Putamen (tissue), 1 donor: ENCODE measurements at places on chromosomes 13 and 19.
A peak's percentile ranks its signal among the peaks of the same experiment; 100 is the strongest.

GRCh38 chr13:19345916-19346422 lies 164.3 kb upstream of the TUBA3C start:
- DNase-seq = no peak

DNA sequence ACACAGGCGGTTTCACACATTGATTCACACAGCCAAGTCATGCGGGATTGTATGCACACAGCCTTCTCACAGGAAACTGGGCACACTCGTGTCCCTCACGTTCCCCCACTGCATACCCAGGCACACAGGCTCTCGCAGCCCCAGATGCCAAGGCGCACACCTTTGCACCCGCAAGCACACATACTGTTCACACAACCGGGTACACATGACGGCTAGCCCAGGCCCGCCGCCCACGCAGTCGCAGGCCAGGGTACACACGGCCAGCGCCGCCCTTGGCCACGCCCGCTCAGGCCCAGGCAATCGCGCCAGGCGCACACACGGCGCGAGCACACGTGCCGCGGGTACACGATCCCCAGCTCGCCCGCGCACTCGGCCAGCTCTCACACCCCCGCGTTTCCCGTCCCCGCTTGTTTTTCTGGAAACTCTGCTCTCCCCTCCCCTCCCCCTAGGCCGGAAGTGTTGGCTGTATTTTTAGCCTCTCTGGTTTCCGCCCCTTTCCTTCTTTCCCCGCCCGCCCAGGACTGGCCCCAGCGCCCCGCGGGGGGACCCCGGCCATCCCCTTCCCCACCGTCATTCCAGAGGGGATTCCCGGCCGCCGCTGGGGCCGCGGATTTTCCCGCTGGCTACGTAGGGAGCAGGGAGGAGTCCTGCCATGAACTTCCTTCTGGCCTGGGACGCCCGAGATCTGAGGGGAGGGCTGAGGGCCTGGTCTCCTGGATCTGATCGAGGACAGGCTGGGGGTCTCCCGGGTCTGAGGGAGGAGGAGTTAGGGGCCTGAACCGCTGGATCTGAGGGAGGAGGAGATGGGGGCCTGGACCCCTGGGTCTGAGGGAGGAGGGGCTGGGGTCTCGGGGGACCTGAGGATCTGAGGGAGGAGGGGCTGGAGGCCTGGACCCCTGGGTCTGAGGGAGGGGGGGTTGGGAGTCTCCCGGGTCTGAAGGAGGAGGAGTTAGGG lies 4.0 kb upstream of the ZFP36 start:
- peak; percentile 70 for DNase-seq

DNA sequence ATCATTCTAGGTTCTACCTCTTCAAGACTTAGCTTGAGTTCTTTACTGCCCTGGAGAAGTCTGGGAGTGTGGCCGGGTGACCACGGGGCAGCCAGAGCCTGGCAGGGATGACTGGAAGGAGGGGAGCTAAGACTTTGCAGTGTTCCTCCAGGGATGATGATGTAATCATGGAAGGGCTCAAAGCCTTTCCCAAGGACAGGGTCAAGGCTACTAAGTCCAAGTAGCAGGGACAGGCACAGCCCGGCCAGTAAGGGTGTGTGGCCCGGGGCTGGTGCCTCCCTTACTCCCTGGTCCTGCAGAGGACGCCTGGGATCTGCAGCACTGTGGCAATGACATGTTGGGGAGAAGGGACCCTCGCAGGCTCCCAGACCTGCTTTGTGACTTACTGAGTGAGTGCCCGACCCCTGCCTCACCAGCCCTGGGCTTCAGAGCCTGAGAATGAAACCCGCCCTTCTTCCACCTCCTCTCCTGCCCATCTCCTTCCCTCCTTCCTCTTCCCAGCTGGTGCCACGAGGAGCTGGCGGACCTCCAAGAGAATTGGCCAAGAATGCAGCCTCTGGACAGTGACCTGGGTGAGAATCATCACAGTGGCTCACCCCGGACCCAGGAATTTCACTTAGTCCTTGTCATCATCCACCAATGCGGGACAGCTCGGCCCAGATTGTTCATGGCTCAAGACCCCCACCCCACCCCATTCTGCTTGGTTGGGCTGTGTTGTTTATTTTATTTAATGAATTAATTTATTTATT lies 15.6 kb upstream of the FBXO17 start:
- no peak for DNase-seq

DNA sequence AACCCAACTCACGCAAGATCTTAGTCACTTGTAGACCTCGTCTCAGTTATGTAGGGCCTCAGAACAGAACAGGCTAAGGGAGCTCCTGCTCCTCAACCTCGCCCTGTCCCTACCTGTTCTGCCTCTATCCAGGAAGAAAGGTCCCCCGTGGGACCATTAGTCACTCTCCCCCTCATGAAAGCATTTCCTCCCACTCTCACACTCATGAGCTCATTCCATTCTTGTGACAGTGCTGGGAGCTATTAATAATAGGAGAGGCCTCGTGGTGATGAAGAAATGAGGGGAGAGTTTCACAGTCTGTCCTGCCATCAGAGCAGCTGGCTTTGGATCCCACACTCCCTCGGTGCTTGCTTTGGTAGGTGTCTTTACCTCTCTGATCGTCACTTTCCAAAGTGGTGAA lies 10.2 kb downstream of the PPP2R1A start:
- peak; percentile 60 for DNase-seq

DNA sequence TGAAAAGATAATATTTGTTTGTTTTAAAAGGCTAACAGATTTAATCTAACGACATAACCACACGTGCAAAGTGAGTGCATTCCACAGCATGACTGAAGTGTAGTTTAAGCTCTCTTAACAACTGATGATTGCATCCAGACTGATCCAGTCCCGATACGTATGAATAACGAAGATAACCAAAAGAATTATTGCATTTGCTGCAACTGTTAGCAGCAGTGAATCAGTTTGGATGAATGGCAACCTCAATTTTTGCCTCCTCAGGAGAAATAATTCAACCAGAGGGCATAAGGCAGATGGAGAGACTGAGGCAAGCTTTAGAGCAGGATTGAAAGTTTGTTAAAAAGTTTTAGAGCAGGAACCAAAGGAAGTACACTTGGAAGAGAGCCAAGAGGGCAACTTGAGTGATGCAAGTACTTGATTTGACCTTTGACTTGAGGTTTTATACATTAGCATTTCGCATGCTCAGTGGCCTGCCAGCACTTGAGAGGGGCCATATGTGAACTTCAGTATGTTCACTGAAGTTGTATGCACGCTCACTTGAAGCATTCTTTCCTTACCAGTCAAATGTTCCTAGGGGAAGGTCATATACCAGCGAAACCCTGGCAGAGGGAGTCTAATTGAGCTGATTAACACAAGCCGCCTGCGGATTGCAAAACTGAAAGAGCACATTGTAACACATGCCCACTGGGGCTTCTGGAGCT lies 835.0 kb upstream of the PCDH20 start:
- DNase-seq = no peak

DNA sequence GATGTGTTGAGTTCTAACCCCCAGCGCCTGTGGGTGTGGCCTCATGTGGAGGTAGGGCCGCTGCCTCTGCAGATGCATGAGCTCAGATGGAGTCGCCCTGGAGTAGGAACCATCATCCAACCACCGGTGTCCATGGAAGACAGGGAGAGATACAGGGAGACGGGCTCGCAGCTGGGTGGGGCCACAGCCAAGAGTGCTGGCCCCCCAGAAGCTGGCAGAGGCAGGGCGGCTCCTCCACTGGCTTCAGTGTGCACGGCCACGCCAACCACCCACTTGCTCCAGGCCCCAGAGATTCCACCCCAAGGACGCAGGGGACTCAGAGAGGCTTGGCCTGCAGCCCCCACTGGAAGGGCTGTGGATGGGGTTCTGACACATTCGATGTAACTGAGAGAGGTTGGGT lies 5.4 kb upstream of the MCF2L start:
- no peak for DNase-seq

GRCh38 chr13:74707291-74707690 lies 573.1 kb upstream of the KLF12 start:
- no peak for DNase-seq

DNA sequence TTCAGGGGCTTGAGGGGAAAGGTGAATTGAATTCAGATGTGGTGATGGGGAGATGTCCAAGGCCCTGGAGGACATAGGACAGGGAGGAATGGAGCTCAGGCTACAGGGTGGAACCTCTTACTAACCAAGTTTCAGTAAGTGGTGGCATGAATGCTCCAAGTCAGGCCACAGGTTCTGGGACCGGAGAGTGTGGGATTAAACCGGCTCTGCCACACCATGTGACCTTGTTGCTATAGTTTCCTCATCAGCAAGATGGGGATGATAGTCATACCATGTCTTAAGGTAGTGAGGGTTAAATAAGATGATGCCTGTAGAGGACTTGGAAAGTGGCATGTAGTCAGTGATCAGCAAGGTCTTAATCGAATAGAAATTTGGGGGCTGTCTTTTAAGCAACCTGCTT lies 16.3 kb downstream of the GPR183 start:
- DNase-seq = no peak

GRCh38 chr19:35138305-35138892 lies at the start of gene FXYD1:
FXYD1 (plus strand) TSS chr19:35138824; CDS start chr19:35140080, 1,256 bp downstream.
- DNase-seq = no peak

DNA sequence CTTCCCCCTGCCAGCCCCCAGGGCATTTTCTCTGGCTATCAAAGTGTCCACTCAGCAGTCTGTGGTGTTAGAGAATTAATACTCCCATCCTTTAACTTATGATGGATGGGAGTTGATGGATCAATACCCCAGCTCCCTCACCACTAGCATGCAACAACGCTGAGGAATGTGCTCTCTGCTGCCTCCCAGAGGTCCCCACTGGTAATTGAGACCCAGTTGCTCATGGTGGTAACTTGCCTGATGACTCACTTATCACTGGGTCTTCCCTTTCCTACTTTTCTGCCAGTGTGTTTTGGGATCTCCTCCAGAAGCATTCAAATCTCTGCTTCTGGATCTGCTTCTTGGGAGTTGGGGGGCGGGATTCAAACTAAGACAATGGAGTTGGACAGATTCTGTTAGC lies 20.3 kb upstream of the CACNA1A start:
- DNase-seq = no peak

GRCh38 chr13:49303533-49304252 lies 56.0 kb downstream of the CDADC1 start:
- DNase-seq = no peak

- DNase-seq = no peak
Measured at GRCh38 chr13:46184277-46184699, 2.3 kb upstream of the LCP1 start.

- DNase-seq = no peak
Measured at GRCh38 chr19:22602631-22603272, 31.4 kb upstream of the ZNF492 start.

GRCh38 chr19:15288146-15288963 lies 44.0 kb downstream of the BRD4 start:
- peak; percentile 91 for DNase-seq
